ENCODE measurements at places on chromosomes 2 and 18.

DNA sequence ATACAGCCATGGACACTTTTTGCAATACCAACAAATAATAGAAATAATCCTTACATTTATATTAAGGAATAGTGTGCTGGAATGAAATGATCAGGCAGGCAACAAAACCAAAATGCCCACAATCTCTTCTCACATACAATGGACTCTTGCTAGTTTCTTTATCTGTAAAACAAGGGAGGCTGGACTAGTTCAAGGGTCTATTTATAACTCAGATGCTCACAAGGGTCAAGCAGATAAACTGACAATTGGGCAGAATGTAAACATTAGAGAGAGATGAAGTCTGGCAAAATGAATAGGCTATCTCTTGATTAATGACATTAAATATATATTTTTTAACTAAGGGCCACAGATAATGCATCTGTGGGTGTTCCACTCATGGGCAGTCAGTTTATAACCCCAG lies 11.4 kb downstream of the PPIL3 start:
- no peak for DNase-seq

DNA sequence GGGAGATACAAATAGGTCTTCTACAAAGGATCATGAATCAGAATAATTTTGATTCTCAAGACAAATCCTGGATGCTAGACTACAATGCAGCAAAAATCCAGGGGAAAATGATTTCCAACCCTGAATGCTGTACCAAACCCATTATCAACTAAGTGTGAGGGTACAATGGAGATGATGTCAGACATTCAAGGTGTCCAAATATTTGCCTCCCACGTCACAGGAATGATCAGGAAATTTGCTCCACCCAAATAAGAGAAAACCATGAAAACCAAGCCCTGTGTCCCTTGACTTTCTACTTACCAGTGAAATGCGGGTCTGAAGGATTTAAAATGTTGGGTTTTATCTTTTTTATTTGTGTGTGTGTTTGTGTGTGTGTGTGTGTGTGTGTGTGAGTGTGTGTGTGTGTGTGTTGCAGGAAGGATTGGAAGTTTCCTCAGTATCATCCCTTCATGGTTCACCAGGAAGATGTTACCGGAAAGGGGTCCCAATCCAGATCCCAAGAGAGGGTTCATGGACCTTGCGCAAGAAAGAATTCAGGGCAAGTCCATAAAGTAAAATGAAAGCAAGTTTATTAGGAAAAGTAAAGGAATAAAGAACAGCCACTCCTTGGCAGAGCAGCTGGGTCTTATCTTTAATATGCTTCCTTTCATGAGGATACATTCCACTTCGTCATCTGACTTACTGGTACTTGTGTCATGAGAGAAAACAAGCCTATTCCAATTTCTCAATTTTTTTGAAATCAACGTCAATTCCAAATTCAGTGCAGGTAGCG lies 61.1 kb upstream of the ID2 start:
- DNase-seq: no peak

DNA sequence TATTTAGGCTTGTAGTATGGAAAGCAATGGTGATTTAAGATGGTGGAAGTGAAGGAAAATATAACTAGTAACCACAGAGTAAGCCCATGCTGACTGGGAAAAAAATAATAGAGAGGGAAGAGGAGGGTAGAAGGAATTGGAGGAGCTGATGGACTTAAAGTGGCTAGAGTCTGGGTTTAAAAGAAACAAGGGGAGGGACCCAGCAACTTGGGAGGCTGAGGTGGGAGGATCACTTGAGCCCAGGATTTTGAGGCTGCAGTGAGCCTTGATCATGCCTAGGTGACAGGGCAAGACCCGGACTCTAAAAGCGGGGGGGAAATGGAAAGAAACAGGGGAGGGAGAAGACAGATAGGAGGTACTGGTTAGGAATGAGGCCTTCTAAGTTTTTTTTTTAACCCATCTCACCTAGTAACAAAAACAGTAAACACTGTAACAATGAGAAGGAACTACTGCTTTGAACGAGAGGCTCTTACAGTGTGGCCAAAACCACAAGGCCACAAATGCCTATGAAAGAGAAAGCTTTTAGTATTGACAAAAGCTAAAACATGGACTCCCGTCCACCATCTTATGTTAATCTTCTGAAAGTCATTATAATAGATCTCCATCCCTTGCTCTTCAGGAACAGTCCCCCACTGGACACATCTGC lies 26.6 kb downstream of the METTL8 start:
- no peak for DNase-seq

GRCh38 chr2:189095101-189095500 lies 84.5 kb downstream of the COL5A2 start:
- DNase-seq: no peak

- DNase-seq: no peak
These were observed 98.8 kb upstream of the RBMS1 start for GRCh38 chr2:160592401-160592800.

GRCh38 chr2:165203689-165204559 lies at the start of gene SCN3A:
TSS of gene SCN3A (minus strand) at chr2:165204050. CDS start at chr2:165176394, 27,656 bp downstream.
- peak; percentile 51 for DNase-seq

DNA sequence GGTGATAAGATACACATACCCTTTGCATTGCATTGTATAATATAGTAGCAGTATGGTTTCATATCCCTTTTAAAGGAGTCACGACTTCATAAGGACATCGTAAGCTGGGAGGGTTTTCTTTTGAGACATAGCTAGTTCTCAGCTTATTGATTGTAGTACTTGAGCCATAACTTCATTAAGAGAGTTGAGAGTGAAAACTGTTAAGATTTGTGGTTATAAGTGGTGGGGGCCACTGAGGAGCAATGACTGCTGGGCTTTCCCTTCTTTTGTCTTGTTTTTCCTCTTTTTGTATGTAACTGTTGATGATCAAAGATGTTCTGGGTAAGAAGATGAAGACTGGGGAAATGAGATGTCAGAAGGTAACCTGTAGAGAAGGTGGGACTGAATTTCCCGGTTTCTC lies 11.0 kb downstream of the EIF5B start:
- DNase-seq: no peak

DNA sequence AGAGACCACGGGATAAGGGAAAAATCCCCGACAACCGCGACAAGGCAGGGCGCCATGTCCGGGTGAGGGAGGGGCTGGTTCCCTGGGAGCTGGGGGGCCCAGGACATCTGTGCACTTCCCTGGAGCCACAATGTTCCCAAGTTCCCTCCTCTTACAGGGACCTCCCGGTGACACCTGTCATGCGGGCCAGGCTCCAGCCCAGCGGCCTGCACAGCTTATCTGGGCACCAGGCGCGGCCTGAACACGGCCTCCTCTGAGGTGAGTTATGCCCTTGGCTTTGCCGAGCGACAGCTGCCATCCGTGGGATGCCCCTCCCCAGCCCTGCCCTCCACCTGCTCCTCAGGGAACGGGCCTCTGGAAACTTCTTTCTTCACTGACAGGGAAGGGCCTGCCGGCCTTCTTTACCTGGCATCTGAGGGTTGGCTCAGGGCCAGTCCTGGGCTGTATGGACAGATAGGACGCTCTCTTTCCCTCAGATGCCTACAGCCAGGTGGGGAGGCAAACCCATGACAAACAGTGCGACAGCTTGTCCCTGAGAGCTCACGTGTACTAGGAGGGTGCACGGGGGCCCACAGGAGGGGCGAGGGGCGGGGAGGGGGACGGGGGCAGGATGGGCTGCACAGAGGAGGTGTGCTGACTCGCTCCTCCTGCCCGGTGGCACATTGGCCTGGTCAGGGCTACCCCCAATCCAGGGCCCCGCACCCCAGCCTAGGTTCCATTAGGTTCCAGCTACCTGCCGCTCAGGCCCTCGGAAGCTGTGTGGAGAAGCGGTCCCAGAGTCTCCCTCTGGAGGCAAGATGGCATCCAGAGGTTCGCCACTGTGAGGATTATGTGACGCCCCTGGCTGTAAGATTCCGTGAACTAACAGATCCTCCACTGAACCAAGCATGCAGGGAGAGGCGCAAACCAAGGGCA lies 34.9 kb upstream of the HPCAL1 start:
- DNase-seq: no peak

DNA sequence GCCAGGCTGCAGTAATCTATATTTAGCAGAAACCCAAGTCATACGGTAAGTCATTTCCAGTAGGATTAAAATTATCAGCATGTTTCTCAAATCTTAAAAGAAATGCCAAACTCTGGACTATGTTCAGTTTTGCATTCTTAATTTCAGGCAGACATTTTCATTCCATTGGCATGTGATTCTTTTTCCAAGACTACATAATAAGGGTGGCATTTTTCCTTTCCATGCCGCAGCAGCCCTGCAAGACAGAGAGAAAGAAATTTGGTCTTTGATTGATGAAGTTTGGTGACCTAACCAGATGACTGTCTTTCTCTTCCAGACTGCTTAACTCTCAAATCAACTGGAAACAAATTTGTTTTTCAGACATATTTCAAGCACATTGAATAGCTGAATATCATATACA lies 118.1 kb downstream of the FHOD3 start:
- DNase-seq: peak; percentile 37

DNA sequence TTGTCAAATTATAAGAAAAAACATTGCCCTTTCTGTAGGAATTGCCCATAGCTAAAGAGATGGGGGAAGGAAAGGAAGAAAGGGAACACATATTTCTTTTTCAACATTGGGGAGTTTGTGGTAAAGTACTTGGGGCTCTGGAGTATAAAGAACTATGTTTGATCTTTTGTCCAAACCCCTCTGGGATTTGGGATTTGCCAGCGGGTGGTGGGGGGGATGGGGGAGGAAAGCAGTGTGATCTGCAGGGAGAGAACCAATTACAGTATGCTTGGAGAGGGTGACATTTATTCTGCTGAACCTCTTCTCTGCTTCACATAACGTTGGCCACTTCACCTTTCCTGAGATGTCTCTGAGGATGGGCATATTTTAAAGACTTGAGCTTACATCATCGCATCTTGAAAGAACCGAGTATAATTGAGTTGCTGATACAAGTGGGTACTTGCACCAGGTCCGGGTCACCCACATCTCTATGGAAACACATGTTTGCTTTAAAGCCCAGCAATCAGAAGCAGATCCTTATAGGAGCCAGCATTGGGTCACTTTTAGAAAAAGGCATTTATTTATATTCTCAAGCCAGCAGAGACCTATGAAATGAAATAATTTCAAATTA lies 73.1 kb downstream of the SPATS2L start:
- no peak for DNase-seq

- no peak for DNase-seq
These were observed 32.7 kb downstream of the ARHGAP25 start for GRCh38 chr2:68767031-68767961.

DNA sequence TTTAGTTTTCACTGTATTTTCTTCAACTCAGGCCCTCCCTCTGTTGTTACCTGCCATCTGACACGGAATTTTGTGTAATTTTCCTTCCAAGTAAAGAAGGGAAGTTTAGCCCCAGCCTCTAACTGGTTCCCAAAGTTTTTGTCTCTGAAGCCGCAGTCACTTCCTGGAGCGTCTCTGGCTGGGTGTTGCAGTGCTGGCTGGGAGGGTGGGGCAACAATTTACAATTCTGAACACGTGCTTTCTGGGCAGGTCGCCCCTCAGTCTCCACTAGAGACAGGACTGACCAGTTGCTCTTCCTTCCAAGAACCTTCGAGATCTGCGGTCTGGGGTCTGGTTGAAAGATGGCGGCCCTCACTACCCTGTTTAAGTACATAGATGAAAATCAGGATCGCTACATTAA lies 3.5 kb downstream of the CNDP2 start:
- no peak for DNase-seq

DNA sequence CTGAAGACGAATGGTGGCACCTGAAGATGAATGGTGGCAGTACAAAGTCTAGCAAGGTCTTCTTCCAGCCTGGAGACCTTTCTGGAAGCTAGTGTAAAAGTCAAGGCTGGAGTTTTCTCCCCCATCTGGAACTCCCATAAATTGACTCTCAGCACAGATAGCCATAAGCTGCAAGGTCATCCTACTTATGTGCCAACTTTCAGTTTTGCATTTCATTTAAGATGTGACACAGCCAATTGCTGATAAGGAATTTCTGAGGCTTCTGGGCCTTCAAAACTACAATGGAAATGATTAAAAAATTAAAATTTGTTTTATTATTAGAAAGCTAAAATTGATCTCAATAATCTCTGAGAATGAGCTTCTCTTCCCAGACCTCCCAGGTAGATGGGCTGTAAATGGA lies 10.2 kb downstream of the XDH start:
- DNase-seq: no peak

- peak; percentile 43 for DNase-seq
These were observed 86.9 kb upstream of the LMAN1 start for GRCh38 chr18:59446012-59446411.

DNA sequence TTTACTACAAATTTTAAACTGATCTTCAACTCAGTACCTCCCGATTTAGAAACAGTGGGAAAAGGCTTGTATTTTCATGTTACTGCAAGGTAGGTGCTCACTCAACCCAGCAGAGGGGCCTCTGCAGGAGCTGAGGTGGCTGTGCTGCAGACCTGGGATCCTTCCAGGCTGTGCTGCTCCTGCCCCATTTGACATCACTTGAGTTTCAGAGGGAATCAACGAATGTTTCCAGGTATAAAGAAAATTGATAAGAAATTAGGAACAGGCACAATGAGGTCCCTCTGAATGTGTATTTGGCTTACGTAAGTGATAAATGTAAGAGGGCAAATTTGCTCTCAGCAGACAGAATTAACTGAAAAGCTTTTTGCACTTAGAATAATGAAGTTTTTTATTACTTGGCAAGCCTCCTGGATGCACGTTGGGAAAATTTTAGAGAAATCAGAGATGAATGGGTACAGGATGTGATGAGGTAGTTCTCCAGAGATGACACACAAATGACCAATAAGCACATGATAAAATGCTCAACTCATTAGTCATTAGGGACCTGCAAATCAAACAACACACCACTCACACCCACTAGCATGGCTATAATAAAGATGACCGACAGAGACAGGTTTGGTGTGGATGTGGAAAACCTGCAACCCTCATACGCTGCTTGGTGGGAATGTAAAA lies 114.0 kb downstream of the NOL10 start:
- DNase-seq: peak; percentile 13

GRCh38 chr2:231364961-231365810 lies 30.3 kb upstream of the B3GNT7 start:
- DNase-seq: peak; percentile 77

DNA sequence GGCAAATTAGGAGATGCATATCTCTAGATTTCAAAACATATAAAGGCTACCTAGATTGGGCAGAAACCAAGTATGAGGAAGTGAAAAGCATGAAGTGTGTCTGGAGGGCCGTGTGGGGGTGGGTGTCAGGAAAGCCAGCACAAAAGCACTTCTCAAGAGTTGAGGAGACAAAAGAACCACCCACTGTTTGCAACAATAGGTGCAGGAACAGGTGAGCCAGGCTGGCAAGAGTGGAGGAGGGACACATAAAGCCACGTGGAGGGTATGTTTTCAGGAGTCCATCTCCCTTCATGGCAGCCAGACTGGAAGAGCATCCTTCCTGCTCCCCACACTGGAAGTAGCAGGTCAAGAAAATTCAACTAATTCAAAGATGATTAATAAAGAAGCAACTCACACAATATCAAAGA lies 96.4 kb downstream of the CERS6 start:
- no peak for DNase-seq

GRCh38 chr18:79496978-79497637 lies 101.4 kb downstream of the NFATC1 start:
- DNase-seq: peak; percentile 94

GRCh38 chr2:74584088-74584645 lies 29.6 kb downstream of the DOK1 start:
- DNase-seq: peak; percentile 58
